Activated CD8-positive, alpha-beta T cell treated with anti-CD3 and anti-CD28 coated beads, Interleukin-2, amount 10 ng/mL, durations not matched to agents 7 days and 5 days (primary cell): ENCODE measurements at places on chromosomes 3 and 15. TPM values are rescaled to one million over a fixed set of nuclear protein-coding genes. Genes with fewer than 3 reads are reported as not detected.

Gene BNC1
- total RNA-seq: not detected

Gene GOLGA8Q
- total RNA-seq: 5.5 TPM

Gene CDHR4
- not detected for total RNA-seq

Gene ST8SIA2
- total RNA-seq: not detected

Gene FANCD2OS
- total RNA-seq: not detected

Gene C3orf85
- total RNA-seq: not detected
